ENCODE measurements at places on chromosomes 3 and 15.

- no peak for DNase-seq
These were observed 26.8 kb downstream of the CAPN3 start for GRCh38 chr15:42385980-42386700.

GRCh38 chr3:331881-332280 is 135.3 kb downstream of the CHL1 start:
- no peak for DNase-seq

DNA sequence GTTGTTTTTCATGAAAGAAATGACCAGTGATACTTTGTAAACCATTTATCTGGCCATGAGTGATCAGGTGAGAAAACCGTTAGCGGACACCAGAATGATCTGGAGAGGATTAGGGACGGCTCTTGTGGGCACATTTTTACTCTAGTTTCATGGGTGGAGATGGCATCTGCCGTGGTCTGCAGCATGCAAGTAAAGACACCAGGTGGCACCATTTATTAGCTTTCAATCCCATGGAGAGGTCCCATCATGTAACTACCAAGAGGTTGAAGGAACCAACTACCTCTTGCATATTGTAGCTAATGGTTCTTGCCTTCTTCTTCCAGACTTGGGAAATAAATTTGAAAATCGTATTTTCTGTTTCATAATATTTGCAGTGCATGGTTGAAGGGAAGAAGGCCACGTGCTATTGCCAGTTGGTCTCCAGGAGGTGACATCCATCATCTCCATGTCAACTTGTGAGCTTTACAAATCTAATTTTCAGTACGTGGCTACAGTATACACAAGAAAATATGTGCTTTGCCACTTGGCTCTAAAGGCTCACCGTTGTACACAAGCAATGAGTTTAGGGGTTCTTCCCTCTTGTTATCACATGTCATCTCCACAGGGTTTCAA is 1.5 kb upstream of the MAPKBP1 start:
- DNase-seq = peak; percentile 58

GRCh38 chr15:87349181-87349580 is 907.4 kb downstream of the NTRK3 start:
- no peak for DNase-seq

- no peak for DNase-seq
These were observed 704.1 kb upstream of the CFAP20DC start for GRCh38 chr3:59753808-59754450.

GRCh38 chr15:97947465-97948260 is 12.8 kb upstream of the ARRDC4 start:
- DNase-seq = no peak

DNA sequence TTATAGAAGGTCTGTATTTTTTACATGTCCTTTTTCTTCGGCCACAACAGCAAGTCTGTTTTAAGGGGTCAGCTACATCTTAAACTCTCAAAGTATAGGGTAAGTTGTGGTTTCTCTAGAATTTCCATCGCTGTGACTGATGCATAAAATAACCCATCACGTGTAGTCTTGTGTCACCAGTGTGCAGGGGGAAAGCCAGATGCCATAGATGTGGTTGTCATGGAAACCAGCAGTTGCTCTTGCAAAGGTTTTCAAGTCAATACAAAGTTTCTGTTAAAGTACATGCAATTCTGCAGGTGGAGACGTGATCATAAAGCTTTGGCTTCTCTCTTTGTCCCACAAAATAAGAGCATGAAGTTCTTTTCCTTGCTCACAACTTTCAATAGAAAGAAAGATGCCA is 210.3 kb upstream of the ONECUT1 start:
- no peak for DNase-seq

DNA sequence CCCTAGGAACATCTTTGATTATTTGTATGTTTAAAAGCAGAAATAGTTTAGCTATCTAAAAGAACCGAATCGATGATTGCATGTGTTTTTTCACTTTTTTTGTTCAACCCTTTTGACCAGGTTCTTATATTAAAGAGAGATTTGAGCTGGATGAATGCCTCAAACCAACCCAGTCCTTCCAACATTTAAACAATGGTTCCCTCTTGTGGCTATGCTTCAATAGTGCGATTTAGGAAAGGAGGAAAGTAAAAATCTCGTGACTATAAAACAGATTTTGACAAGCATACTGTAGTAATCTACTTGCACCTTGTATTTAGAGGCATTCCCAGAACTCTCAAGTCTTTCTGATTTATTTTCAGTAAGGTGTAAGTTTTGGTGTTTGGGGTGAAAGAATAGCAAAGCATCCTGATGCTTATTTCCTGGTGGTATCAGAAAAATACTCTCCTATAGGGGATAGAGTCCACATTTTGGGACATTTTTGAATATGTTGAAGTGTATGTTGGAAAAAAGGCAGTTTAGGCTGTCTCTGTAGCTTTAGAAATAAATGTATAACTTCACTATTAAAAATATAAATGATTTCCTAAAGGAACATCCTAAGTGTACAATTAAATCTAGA is 159.6 kb upstream of the KCNH8 start:
- DNase-seq = no peak

DNA sequence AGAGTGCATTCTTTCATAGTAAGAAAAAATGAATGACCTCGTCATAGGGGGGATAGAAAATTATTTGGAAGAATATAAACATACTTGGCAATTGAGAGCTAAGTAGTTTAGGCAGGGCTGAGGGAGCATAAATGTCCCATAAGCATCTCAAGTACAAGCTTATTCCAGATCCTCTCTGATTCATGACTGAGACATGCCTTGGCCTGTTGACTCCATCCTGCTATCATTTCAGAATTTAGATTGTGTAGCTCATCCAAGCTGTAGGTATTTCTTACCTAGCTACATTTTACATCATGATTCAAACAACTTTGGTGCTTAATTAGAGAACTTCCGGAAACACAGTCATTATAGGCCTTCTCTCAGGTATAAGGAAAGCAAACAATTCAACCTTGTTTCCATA is 12.3 kb downstream of the POGLUT1 start:
- no peak for DNase-seq

GRCh38 chr3:127637546-127637945 is 8.6 kb downstream of the PODXL2 start:
- DNase-seq = peak; percentile 24

GRCh38 chr15:36737430-36737891 is 158.0 kb downstream of the CDIN1 start:
- no peak for DNase-seq

DNA sequence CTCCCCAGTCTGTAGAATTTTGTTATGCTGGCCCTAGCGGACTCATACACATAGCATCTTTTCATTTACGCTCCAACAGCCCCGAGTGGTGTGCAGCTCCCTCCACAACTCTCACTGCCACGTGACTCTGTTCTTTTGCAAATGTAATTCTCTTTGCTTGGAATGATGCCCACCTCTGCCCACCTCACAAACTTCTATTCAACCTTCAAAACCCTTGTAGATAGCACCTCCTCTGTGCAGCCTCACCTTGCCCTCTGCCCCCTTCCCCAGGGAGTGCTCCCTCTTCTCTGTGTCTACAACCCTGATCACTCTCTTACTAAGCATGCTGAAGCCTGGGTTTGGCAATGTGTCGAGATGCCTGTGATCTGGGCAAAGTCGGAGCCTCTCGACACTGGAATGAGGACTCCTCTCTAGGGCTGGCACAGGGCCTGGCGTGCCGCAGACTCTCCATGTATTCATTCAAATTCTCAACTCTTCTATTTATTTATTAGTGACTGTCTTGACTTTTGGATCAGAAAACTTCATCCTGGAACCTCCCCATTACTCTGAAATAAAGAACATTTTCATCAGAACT is 73.5 kb downstream of the MGLL start:
- DNase-seq = no peak

- DNase-seq = no peak
These were observed 30.6 kb downstream of the MB21D2 start for GRCh38 chr3:192887047-192887446.

DNA sequence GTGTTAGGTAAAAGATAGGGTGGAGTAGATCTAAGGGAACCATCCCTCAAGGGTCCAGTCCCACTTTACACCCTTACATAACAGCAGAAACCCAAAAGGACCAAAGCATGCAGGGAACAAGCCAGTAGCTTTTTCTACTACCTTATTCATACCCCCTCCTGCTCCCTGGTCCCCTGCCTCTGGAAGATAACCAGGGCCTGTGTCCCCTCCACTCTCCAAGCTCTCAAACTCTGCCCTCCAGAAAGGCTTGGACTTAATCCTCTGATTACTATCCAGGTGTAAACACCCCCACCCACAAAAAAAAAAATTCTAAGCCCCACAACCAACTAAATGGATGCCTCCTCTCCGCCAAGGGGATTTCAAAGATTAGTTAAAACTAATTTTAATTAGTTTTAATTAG is 33.9 kb upstream of the STRIT1 start:
- DNase-seq = no peak

DNA sequence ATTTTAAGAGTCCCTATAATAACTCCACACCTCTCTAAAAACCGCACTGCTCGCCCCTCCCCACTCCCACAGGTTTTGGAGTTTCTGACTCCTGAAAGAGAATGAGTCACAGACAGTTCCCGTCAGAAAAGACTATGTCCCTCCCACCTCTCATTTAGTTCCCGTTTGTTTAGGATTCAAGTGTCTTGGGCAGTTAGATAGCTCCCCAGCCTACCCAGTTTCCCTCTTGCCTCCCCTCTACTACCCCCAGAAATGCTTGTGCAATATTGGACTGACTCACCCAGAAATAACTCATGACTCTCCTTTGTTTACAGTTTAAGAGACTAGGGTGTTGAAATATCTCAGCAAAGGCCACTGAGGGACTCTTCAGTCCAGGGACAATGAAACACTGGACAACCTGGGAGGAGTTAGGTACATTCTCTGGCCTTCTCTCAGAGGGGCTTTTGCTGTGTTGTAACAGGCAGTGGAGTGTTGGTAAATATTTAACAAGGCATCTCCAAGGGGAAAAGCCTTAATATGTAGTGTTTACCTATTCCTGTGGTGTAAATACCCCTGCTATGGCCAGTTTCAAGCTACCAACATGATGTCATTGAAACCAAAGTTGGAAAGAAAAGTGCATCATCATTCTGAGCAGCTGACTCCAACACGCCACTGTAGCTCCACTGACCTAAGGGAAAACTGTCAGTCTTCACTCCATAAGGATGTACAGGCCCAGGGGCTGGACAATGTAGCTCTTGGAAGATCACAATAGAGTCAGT is 96.1 kb upstream of the CHD2 start:
- no peak for DNase-seq

- no peak for DNase-seq
These were observed 33.3 kb downstream of the BTLA start for GRCh38 chr3:112466020-112466419.

DNA sequence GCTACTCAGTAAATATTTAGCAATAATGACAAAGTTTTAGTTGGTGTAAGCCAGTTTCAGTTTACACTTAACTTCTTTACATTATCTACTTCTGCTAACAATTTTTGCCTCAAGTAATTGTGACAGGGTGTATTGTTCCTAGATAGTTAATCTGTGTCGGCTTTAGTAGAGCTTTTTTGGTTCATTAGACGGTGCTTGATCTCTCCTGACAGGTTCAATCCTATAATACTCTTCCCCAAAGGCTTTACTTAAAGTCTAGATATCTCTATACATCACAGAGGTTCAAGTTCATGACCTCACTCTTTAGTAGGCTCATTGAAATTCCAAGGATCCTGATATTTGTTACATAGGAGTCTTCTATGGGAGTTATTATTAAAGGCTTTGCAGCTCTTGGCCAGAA is 365.6 kb upstream of the DPPA4 start:
- DNase-seq = no peak

DNA sequence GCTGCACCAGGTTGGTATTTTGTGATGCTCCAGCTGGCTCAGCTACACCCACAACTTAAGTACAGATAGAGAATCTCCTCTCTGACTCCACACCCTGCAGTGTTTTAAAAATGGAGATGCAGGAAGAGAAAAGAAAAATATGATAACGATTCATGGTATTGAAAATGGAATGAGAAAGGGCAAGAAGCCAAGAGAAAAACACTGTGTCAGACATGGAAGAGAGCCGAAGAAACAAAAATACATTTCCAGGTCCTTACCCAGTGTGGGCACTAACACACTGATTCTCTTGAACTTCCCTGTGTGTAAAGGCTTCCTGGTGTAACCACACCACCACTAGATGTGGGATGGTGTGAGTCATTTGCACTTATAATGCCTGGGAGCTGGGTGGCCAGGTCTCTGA is 93.1 kb downstream of the GMPS start:
- no peak for DNase-seq

DNA sequence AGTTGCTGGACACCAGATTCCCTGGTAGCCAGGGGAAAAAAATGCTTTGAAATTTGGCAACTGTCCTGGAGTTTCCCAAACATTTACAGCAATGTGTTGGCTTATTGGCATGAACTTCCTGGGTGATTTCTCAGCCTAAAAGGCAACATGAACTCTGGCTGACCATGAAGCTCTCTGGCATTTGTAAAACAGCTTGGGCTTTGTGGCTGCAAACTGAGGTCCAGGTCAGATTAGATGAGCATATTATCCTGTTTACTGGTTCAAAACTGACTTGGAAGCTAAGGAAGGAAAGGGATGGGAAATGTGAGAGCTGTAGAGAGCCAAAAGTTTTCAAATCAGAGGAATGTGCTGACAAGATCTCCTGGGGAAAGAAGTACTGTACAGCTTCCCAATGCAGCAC is 139.0 kb downstream of the P3H2 start:
- no peak for DNase-seq

GRCh38 chr3:114299421-114299820 is 5.6 kb downstream of the TIGIT start:
- DNase-seq = peak; percentile 24

DNA sequence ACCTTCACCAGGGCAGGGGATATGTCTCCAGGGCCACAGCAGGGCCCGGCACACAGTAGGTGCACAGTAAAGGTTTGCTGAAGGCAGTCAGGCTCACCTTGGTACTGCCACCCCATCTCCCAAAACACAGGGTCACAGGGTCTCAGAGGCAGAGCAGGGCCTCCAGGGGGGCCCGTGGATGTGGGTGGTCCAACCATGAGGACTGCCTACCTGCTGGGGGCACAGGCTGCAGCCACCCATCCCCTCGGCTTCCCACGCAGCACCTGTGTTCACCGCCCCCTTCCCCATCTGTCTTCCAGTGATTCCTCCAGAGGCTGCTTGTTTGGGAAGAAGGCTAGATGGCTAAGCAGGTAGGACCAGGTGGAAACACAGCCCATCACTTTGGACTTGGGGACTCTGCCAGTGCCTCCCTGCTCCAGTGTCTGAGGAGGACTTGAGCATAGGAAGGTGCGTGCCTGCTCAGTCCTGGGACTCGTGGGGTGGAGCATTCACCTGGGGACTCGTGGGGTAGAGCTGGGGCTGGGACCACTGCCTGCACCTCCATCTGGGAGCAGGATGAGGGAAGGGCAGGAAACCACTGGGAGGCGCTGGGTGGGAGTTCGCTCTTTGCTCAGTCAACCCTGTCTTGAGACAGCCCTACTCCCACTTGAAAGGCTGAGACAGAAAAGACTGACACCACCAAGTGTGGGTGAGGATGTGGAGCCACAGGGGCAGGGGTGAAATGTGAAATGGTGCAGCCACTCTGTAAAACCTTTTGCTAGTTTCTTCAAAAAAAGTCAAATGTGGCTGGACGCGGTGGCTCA is 18.8 kb upstream of the PLXND1 start:
- no peak for DNase-seq

- DNase-seq = no peak
These were observed 155.2 kb downstream of the DNAJB8 start for GRCh38 chr3:128311441-128311844.

Data from effector memory CD8-positive, alpha-beta T cell (primary cell).